ENCODE measurements at places on chromosomes 1 and 21.

GRCh38 chr1:118986555-118987467 is 1.3 kb downstream of the TBX15 start:
- no peak for DNase-seq

DNA sequence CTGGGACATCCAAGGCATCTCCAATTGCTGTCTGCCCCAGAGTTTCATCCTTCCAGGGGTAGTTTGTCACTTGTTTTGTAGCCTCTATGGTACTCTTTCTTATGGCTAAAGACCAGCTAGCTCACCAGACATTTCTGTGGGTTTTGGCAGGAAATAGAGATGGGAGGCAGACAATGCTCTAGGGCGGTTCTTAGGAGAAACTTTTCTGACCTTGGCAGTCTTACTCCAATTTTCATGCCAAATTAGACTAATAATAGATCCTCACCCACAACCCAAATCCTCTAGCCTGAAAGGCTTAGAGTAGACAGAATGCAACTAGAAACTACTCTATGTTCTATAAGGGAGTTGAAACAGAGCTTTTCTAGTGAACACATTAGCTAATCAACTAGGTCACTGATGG is 69.8 kb downstream of the LRIG2 start:
- no peak for DNase-seq

- no peak for DNase-seq
Measured at GRCh38 chr1:241531195-241532161, 700 bp upstream of the KMO start.

GRCh38 chr1:228873709-228874108 is 138.4 kb downstream of the RHOU start:
- no peak for DNase-seq

DNA sequence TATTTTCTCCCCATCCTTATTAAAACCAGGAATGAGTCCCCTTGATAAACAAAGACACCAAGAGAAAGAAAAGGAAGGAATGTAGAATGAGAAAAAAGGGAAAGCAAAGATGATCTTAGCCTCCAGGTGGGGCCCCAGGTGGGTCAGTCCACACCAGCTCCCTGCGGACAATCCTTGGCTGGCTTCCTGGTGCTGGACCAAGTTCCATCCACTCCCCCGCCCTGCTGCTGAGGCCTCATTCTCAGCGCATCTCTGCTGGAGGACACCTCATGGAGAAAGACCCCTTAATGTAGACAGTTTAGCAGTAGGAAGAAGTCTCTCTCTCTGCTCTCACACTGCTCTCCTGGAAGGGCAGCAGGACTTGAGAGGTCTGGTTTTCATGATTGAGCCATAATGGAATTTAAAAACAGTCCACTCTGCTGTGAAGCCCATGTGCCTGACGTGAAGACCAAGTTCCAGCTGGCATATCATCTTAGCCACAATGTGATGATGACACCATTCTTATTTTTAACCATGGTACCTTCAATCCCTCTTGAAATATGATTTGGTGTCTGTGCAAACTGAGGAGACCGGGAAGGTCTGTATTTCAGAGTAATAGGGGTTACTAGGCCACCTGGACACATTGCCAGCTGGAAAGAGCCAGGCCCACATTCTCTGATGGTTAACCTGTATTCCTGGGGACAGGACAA is 83.1 kb downstream of the WLS start:
- no peak for DNase-seq

DNA sequence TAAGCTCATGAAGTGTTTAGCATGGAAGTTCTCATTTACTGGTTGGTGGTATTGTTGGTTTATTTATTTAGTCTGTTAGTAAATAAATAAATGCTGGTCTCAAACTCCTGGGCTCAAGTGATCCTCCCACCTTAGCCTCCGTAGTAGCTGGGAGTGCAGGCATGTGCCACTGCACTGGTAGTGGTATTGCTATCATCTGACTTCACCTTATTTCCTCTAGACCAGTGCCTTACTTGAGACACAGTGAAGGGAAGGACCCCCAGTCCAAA is 1.4 kb upstream of the SLC2A1 start:
- no peak for DNase-seq
